ENCODE measurements at places on chromosomes 7 and 10.

DNA sequence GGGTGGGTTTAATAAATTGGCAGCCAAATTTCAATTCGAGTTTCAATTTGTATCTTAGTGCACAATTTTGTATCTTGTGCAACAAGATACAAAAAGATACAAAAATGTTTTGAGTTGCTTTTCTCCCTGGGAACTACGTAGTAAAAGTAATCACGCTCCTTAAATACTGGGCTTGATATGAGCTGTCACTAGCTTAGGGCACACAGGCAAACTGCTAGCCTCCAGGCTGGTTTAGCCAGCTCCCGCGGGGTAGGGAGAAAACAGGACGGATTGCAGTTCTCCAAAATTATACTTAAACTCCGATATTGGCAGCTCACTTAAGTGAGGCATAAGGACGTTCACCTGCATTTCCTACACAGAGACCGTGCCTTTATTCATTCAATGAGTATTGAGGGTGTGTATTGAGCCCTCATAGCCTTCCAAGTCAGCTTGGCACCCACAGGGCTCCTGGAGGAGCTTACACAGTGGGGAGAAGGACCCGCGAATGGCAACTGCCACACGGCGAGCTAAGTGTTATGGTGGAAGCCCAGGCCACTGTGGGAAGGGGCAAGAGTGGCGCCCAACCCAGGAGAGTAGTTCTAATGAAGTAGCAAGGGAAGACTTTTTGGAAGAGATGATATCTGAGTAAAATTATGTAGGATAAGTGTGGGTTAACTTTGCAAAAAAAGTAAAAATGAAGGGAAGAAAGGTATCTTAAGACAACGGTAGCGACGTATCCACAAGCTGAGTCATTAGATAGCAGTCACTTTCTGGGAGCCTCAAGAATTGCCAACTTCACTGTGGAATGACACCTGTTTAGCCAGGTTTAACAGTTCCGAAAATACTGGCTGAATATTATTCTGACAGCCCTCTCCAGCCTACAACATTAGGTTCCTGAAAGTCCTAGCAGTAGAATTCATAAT, 1.6 kb upstream of the EPC1 start:
- DNase-seq, result no peak

DNA sequence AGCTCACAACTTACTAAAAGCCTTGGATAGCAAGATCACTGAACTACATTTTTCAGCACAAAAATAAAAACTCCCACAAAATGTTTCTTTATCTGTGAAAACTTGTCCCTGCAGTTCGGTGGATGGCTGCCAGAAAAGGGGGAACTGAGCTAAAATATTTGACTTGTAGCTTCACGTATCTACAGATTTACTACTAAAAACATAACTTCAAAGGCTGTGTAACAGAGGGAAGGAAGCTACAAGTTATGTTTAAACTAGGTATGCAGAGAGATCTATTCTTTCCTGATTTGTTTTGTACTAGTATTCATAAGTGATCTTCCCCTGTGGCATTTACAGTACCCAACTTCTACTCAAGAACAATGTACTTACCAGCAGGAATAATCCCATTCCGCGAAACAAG, 25.1 kb downstream of the SGCE start:
- no peak for DNase-seq

DNA sequence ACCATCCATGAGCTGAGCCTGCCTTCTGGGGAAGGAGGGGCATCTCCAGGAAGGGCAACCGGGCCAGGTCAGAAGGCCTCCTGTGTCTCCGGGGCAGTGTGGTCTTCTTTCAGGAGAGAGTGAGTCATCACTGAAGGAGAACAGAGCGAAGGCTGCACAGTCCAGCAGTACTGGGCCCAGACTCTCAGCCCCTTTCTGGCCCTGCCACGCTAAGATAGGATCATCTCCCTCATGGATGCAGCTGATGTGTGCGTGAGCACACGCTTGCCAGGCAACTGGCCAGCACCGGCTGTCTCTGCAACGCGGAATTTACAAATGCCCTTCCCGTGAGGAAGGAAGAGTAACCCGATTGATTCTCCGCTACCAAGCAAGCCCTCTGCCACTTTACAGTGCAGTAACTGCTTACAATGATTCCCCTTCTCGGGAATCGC, 328.2 kb downstream of the TNS3 start:
- DNase-seq, result peak; percentile 86

- DNase-seq, result no peak
Observed at GRCh38 chr7:116487907-116488521, 11.5 kb upstream of the CAV2 start.

DNA sequence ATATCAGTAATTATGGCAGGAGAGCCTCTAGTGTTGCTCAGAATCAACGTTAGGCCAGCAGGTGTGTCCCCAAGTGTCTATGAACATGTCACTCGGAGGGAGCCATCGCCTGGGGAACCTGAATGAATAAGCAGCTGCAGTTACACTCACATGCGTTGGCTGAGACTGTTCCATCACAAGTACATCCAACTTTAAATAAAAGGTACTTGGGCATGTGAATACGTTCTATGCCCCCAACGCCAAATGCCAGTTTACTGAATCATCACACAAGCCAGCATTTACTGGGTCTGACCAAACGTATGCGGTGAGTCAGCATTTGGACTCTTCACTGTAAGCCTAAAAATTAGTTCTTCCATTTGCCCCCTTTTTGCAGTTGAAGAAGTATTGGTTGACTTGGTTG, 207.6 kb upstream of the PLXNA4 start:
- peak; percentile 96 for DNase-seq

GRCh38 chr7:18638594-18639452, 143.3 kb downstream of the HDAC9 start:
- peak; percentile 54 for DNase-seq

All from EL (cell line).